Stimulated activated CD4-positive, alpha-beta T cell treated with anti-CD3 and anti-CD28 coated beads, Interleukin-1b, Interleukin-23, amount 100 ng/mL, for 4 hours (primary cell): ENCODE measurements at places on chromosomes 4 and X.

GRCh38 chrX:9342561-9343051 lies 122.3 kb upstream of the TBL1X start:
- peak; percentile 23 for DNase-seq

DNA sequence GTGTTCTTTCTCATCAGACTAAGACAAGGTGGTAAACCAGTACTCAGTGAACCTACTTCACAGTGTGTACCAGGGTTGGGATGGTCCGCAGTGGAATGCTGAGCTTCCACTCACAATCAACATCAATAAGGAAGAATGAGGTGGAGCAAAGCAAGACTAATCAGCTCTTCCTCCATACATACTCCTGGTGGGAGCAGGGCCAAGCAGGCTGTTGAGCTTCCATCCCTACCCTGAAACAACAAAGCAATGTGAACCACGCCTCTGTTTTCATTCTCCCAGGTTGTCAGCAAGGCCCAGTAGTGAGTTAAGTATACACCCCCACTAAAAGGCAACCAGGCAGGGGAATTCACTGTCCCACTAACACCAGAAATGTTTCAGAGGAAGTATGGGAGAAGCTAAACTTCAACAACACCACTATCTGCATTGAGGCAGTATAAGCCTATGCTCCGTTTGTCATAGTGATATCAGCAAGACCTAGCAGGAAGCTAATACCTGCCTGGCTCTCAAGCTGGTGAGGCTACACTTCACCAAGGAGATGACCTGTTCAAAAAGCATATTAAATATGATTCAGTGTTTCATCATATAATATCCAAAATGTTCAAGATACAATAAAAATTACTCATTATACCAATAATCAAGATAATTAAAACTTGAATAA lies 109.5 kb downstream of the DDX60 start:
- no peak for DNase-seq

DNA sequence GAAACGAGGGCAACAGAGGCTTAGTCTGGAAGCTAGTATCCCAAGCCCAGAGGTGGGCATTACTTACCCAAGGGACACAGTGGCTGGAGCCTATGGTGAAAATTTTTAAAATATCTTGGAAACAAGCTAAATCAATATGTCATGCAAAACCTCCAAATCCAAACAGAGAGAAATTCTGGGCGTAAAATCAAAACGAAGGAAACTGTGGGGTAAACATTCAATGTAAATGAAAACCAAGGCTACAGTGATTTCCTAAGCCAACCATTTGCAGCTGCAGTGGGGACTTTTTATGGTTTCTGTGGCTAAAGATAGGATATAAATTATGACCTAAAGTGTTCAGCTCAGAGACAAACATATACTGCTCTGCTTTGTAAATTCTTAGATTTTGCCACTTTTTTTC lies 507.7 kb upstream of the DIAPH2 start:
- no peak for DNase-seq

GRCh38 chr4:157219711-157220370 lies 687 bp upstream of the GRIA2 start:
- DNase-seq = no peak

GRCh38 chr4:55795341-55795740 lies 24.2 kb upstream of the EXOC1L start:
- DNase-seq = no peak

GRCh38 chr4:189815404-189816192 lies 125.1 kb upstream of the FRG1 start:
- no peak for DNase-seq

GRCh38 chrX:15816886-15817285 lies 26.6 kb downstream of the ZRSR2 start:
- peak; percentile 8 for DNase-seq

GRCh38 chrX:41922431-41923151 lies 763 bp downstream of the CASK start:
- no peak for DNase-seq

- no peak for DNase-seq
Observed at GRCh38 chrX:88560673-88561330, 186.2 kb upstream of the CPXCR1 start.

GRCh38 chr4:120841580-120841979 lies 80.9 kb downstream of the PRDM5 start:
- DNase-seq = no peak

- DNase-seq = no peak
Observed at GRCh38 chrX:40449396-40449795, 131.4 kb upstream of the ATP6AP2 start.

DNA sequence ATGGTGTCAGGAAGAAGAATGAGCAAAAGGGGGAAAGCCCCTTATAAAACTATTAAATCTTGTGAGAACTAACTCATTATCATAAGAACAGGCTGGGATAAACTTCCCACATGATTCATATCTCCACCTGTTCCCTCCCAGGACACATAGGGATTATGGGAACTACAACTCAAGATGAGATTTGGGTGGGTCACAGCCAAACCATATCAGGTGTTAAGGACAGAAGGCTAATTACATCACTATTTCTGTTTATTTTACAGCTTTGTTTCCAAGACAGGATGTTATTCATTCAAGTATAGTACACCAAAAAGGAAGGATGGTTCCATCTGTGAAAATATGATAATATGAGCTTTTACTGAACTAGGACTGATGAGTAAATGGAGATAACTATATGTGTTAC lies 63.7 kb upstream of the ARSJ start:
- no peak for DNase-seq

DNA sequence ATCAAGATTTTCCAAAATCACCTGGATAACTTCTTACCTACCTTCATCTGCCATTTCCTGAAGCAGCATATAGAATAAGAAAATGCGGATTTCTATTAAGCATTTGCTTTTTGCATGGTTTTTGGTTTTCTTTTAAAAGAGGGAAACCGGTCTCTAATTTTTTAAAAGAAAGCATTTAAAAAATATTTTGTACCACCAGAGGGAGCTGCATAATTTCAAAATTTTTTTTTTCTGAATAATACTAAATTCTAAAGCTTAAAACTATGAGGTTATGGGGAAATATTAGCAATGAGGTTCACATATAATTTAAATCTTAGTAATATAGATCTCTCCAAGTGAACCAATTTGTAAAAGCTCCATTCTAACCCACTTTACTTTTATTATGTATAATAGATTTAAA lies 137.7 kb upstream of the TENT5D start:
- DNase-seq = no peak

- DNase-seq = no peak
Observed at GRCh38 chr4:149264093-149264733, 551.4 kb downstream of the IQCM start.

DNA sequence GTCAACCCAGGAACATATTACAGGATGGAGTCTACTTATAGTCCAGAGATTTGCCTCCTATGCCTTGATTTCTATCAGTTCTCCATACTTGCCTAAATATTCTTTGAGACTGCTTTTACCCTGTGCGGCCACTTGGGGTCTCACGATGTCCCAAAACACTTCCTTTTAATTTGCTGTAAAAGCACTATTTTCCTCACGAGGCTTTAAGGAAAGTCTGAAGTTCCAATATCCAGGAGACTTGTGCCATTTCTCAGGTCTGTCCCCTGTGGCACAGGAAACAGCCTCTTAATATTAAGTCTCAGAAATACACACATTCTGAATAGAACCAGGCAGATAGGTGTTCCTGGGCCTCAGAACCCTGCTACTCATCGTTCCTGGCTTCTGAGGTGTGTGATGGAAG lies 142.9 kb downstream of the TMEM164 start:
- DNase-seq = no peak

- no peak for DNase-seq
Observed at GRCh38 chr4:86977621-86978184, 42.9 kb downstream of the AFF1 start.

DNA sequence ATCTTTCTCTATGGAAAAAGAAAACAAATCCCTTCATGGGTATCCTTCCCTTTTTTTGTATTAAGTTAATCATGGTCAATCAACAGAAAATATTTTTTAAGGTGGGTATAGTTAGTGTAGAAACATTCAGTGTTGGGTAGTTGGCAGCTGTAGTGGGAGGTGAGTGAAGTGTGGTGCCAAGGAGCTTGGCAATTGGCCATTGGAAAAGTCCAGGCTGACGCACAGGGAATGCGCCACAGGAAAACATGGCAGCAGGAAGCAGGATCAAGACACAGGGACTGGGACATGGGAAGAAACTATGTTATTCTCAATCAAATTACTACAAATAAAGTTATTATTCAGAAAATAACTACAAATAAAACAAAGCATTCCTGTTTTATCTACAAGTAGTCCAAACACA lies 20.0 kb downstream of the PALLD start:
- DNase-seq = no peak

- DNase-seq = no peak
Observed at GRCh38 chrX:17984415-17984814, 123.3 kb upstream of the RAI2 start.

- DNase-seq = no peak
Observed at GRCh38 chr4:137946453-137947174, 295.5 kb downstream of the SLC7A11 start.

DNA sequence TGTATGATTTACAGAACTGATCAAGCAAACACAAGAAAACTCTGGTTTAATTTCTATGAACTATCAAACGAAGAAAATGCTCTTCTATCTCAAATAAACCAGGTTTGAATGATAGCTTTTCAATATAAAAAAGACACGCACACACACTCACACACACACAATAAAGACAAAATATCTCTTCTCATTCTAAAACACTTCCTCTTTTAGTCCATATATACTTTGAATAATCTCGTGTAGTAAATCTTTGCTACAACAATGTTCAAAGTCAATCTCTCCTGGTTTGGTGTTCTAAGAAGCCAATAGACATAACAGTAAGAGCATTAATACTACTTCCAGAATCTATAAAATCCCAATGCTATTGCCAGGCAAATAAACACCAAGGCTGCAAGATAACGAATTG lies 13.3 kb downstream of the CXCL2 start:
- no peak for DNase-seq

GRCh38 chr4:168621806-168622589 lies 125.1 kb downstream of the PALLD start:
- no peak for DNase-seq

- no peak for DNase-seq
Observed at GRCh38 chr4:2416564-2417225, 1.8 kb downstream of the ZFYVE28 start.

DNA sequence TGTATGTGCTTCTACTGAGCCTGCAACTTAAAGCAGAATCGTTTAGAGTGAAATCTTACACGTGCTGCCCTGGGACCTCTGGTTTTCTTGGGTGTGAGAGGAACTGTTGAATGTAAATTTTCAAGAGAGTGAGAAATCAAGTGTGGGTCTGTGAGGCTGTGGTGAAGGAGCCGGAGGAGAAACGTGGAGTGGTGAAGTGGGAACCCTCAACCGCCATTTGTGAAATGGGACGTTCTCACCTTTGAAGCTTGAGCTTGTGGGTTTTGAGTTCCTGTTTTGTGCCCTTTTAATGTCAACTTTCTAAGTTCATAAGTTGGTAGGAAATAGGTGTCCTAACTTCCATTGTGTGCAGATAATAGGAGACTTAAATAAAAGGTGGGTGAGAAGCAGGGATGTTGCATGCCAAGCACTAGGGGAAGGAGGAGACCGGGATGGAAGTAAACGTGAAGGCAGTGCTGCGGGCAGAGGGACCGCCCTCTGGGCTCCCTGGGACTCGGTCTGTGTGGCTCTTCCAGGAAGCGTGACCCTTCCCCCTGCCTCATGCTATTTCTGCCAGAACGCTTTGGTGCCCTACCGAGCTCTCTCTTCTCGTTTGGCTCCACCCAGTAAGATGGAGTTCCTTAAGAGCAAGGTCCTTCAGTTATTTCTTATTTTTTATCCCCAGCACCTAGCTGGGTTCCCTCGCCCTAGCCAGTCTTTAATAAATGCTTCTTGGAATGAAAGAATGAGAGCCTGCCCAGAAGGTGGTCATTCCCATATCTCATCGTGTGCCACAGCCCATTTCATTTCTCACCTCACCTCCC lies 56.0 kb downstream of the TMEM131L start:
- DNase-seq = no peak

GRCh38 chrX:107750861-107751445 lies 24.6 kb downstream of the TSC22D3 start:
- DNase-seq = no peak

- no peak for DNase-seq
Observed at GRCh38 chr4:1323635-1324442, 23.2 kb upstream of the UVSSA start.

GRCh38 chr4:188492886-188493285 lies 353.6 kb downstream of the TRIML1 start:
- DNase-seq = no peak
